ENCODE measurements at places on chromosomes 1 and 21. TPM values are rescaled to one million over a fixed set of nuclear protein-coding genes. Genes with fewer than 3 reads are reported as not detected.

DNA sequence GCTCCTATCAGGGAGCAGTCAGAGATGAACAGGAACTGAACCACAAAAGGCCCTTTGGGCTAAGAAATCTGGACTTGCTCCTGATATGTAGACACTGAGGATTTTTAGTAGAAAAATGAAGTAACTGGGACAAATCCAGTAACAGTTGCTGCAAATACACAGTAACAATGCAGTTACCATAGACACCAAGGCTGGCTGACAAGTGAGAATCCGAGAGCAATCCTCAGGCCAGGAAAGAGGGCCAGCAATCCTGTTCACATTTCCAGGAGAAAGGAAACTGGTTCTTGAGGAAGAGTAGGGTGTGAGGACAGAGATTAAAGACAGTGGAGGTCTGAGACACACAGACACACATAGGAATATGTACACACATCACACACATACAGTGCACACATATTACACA, 9.3 kb upstream of the LORICRIN start:
- H3K27ac ChIP-seq, result no peak overlapping the region
- H3K4me3 ChIP-seq, result no peak overlapping the region
- no peak for DNase-seq
- H3K27me3 ChIP-seq, result peaks cover 5% of the 10 kb centered on the region
- H3K36me3 ChIP-seq, result no peaks in the 10 kb centered on the region
- H3K4me1 ChIP-seq, result no peaks in the 10 kb centered on the region

- DNase-seq, result no peak
- no peaks in the 10 kb centered on the region for H3K4me1 ChIP-seq
- H3K36me3 ChIP-seq, result no peaks in the 10 kb centered on the region
- no peak overlapping the region for H3K4me3 ChIP-seq
- H3K27ac ChIP-seq, result no peak overlapping the region
- no peaks in the 10 kb centered on the region for H3K27me3 ChIP-seq
Observed at GRCh38 chr1:168676029-168676812, 52.8 kb downstream of the DPT start.

GRCh38 chr1:53326088-53326597, 1.7 kb downstream of the LRP8 start:
- peak; percentile 99 for DNase-seq
- peaks cover 45% of the 10 kb centered on the region for H3K36me3 ChIP-seq
- H3K4me1 ChIP-seq, result peaks cover 42% of the 10 kb centered on the region
- peak overlapping the region; percentile 86 for H3K4me3 ChIP-seq

- H3K27ac ChIP-seq, result no peak overlapping the region
- DNase-seq, result no peak
- H3K27me3 ChIP-seq, result peaks cover 18% of the 10 kb centered on the region
- H3K4me1 ChIP-seq, result peaks cover 62% of the 10 kb centered on the region
Observed at GRCh38 chr1:3906672-3907020, 6.6 kb upstream of the C1orf174 start.

ADGRL4 gene
- not detected for total RNA-seq

All from K562 (cell line).